PC-9 (cell line): ENCODE measurements at places on chromosomes 6 and 20.

DNA sequence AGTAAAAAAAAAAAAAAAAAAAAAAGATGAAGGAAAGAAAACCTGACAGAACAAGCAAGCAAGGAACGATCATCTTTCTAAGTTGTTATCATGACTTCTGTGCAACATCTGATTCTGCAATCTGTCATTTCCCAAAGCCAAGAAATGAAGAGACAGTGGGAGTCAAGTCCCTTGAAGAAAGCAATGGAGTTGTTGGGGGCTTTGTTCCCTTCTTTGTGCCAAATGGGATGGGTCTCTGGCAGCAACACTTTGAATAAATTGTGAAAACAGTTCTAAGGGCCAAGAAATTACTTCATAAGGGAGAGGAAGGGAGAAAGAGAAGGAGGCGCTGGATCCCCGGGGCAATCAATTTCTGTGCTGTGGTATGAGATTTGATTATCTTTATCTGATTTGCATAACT is 33.3 kb upstream of the RSPO3 start:
- DNase-seq: no peak

DNA sequence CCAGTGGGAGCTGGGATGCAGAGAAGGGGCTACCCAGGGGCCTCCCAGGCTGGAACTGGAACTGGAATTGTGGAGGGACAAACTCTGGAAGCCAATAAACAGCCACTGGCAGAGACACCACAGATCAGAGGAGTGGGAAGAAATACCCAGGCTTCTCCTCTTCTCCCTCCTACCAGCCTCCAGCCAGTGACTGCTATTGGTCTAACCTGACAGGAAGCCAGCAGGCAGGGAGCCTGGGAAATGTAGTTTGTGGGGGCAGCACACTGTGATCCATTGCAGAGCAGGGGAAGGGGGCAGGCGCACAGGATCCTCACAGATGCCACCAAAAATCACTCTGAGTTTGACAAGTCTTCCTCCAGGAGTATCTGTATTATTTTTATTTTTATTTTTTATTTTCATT is 12.1 kb upstream of the MLN start:
- DNase-seq: no peak

DNA sequence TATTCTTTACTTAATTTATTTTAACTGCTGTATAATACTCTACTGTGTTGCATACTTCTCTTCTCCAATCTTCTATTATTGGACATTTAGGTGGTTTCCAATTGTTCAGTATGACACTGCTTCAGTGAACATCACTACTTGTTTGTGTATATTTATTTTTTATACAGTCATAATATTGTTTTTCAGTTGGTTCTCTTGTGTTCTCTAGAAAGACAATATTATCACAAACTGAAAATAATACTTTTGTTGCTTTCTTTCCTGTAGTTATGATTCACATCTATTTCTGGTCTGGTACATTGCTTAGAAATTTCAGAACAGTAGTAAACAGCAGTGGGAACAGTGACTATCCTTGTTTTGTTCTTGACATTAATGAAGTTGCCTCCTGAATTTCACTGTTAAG is 62.8 kb upstream of the GTSF1L start:
- DNase-seq: no peak

- DNase-seq: no peak
Measured at GRCh38 chr6:79801362-79801761, 146.0 kb downstream of the ELOVL4 start.

DNA sequence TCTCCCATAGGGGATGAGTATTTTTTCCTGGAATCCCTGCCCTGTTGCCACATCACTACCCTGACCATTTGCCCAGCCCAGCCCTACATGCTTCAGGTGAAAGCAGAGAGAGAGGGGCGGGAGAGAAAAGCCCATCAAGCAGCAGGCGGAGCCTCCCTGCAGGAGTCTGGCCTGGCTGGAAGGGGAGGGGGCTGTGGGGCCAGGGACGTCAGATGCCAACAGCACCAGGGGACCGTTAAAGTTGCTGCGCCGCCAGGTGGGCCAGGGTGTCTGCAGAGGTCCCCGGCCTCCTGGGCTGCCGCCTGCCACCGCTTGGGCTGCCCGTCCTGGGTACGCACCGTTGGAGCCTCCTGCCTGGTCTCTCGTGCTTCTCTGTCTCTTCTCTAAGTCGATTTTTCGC is 757 bp upstream of the R3HDML start:
- DNase-seq: no peak

GRCh38 chr20:17210983-17211382 is 15.9 kb upstream of the PCSK2 start:
- no peak for DNase-seq

GRCh38 chr6:7185561-7185960 is 77.8 kb downstream of the RREB1 start:
- DNase-seq: no peak

DNA sequence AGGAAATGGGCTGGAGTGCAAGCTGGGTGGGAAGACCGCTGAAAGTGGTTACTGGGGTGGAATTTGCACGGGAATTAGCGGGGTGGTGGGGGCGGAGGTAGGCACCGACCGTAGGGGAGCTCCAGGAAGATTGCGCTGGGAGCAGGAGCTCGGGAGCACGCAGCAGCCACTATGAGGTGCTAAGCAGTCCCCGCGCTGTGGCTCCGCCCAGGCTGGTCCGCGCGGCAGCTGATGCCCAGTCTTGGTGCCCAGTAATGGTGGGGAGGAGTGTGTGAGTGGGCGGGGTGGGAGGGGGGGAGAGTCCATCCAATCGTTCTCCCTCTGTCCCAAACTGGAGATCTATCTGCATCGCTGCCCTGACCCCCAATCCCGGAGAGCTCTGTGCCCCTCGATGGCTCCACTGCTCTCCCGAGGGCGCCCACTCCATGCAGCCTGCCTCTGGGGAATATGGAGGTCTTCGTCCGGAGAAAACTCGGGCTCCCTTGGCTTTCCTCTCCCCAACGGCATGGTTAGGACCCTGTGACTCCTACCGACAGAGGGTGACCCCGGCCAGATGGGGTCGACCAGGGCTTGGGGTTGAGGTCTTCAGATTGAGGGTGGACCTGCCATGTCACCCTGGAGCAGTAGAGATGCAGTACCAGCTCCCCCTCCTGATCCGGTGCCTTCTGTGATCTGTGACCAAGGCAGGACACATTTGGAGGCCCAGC is 5.3 kb downstream of the TP53TG5 start:
- DNase-seq: no peak

DNA sequence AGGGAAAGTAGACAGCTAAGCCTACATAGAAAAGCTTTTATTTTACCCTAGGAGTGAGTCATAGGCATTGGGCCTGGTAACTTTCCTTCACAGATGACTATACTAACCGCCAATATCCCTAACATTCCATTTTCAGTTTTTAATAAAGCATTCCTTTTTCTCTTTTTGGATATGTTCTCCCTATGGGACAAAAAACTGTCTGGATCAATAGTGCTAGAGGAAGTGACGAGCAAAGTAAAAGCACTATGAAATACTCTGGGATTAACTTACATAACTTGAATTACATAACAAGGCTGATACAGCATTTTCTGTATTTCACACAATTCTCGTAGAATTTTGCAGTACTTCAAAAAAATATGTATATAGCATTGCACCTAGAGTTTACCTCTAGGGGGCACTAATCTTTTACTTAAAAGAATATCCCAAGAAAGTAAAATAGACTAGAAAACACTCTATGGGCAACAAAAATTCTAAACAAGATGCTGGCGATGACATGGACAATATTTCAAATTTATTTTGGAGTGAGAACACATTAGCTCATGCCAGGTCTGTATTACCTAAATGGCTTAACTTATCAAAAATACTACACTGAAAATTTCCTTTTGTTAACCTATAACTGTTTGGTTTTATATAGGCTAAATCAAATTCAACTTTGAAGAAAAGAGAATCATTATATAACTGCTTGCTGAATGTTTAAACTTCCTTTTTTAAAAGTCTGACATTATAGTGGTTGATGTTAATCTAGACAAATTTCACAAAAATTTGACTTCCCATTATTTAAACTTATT is 66.3 kb upstream of the DST start:
- DNase-seq: no peak

- DNase-seq: no peak
Measured at GRCh38 chr20:2596673-2597279, 55.7 kb upstream of the NOP56 start.
